ENCODE measurements at places on chromosomes 1 and 21.

DNA sequence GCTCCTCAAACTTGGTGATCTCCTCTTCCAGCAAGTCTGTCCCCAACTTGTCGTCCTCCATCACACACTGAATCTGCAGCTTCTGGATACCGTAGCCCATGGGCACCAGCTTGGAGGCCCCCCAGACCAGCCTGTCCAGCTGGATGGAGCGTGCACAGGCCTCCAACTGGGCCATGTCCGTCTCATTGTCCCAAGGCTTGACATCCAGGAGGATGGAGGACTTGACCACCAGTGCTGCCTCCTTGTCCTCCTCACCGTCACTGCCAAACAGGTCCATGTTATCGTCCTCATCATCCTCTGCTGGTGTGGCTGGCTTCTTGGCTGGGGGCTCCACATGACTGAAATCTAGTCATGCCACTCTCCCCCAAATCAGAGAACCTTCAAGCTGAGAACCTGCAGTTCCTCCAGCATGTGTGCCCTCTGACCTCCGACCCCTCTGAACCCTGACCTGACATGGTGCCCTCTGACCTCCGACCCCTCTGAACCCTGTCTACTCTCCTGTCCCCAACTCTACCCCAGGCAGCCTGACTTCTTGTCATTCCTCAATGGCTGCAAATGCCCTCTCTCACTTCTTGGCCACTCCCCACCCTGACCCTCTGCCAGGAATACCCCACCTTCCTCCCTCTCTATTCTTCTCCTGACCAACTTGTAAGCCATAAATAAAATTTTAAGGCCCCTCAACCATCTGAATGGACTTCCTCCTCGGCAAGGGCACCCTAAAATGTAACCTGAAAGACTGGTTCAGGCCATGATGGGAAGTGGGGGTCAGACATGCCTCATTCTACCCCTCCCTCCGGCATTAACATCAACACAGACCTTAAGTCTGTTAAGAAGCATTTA lies 275.7 kb upstream of the C1orf174 start:
- DNase-seq, result no peak

DNA sequence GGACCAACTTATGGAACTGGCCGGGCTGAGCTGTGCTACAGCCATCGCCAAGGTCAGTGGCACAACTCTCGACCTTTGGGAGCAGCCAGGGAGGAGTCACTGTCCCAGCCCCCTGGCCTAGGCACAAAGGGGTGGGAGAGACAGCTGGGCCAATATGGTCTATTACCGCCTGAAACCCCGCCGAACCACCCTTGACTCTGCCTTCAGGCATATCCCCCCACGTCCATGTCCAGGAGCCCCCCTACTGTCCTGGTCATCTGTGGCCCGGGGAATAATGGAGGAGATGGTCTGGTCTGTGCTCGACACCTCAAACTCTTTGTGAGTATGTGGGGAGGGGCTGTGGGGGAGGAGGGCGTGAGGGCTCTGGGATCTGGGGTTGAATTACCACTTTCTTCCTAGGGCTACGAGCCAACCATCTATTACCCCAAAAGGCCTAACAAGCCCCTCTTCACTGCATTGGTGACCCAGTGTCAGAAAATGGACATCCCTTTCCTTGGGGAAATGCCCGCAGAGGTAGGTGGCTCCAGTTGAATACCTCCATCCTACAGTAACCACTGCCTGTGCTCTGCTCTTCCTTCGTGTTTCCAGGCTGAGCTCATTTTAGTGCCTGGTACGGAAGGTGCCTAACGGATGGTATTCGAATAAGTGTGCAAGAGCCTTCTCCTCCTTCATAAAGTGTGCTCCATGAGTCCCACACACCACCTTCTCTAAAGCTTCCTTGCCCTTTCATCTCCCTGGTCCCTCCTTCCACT lies 758 bp downstream of the NAXE start:
- no peak for DNase-seq

DNA sequence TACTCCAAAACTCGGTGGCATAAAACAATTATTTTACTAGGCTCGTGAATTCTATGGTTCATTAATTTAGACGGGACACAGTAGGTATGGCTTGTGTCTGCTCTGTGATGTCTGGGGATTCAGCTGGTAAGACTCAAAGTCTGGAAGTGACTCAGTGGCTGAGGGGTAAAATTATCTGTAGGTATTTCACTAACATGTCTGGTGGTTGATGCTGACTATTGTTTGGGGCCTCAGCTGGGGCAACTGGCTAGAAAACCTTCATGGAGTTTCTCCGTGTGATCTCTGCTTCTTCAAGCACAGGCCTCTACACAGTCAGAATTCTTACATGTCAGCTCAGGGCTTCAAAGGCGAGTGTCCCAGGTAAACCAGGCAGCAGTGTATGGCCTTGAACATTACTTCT lies 41.2 kb upstream of the KLF17 start:
- DNase-seq, result no peak

DNA sequence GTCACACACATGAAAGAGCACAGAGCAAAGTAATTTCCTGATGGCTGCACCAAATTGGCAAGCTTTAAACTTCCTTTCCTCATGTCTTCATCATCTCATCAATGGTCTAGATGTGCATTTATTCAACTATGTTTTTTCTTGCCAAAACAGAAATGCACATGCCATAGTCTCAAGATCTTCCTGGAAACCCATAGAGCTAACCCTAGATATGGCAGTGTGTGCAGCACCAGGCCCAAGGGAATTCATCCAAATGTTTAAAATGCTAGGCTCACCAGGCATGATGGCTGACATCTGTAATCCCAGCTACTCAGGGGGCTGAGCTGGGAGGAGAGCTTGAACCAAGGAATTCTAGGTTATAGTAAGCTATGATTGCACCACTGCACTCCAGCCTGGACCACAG lies 31.2 kb upstream of the PALMD start:
- DNase-seq, result no peak

DNA sequence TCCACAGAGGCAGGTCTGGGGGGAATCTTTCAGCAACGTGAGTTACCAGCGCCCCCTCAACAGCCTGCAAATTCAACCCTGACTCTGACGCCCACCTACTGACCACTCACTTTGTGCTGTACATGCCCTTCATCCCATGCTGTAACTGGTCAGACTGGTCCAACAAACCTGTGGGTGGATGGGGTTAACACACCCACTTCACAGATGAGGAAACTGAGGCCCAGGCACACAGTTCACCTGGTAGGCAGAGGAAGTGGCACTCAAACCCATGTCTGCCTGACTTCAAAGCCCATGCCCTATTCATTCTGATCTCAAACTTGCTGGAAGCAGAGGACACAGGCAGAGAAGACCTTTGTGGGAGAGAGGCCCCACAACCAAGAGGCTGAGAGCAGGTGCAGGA lies 172.9 kb downstream of the TRABD2B start:
- no peak for DNase-seq

DNA sequence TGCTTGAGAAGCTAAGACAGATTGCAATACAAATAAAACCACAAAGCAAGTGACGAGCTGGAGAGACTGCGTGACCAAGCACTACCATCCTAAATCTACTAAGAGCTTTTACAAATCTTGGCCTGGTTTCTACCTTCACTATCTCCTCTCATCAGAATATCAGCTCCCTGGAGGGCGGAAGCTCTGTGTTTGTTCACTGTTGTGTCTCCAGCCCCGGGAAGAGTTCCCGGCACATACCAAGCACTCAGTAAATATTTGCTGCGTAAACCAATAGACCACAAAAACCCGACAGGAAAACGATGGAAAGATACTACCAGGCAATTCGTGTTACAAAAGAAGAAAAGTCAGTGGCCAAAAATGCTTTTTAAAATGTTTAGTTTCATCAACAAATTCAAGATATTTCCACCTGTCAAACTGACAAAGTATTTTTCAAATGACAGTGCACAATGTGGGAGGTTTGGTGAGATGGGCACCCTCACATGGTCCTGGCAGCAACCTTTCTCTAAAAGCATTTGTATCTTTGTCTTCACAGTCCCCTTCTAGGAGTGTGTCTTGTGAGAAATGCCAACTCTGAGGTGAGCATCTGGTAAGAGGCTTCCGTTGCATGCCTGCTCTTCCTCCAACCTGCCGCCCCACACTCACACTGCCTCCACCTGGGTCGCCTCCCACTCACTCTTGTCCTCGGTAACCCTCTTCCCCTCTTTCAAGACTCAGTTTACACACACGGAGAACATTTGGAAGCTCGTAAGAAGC lies 34.7 kb downstream of the SLC1A7 start:
- no peak for DNase-seq

DNA sequence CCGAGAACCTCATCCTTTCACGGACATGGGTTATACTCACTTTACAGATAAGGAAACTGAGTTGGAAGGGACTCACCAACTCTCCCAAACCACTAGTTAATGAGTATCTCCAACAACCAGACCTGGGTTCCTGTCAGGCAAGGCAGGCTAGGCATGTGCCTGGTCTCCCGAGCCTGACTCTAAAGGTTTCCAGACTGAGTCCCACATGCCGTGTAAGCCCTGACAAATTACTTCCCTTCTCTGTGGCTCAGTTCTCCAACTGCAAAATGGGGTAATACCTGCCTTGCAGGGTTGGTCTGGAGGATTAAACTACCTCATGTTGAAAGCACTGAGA lies 34.3 kb downstream of the SSBP3 start:
- DNase-seq, result no peak

GRCh38 chr1:87046951-87047350 lies 132.5 kb downstream of the HS2ST1 start:
- no peak for DNase-seq

DNA sequence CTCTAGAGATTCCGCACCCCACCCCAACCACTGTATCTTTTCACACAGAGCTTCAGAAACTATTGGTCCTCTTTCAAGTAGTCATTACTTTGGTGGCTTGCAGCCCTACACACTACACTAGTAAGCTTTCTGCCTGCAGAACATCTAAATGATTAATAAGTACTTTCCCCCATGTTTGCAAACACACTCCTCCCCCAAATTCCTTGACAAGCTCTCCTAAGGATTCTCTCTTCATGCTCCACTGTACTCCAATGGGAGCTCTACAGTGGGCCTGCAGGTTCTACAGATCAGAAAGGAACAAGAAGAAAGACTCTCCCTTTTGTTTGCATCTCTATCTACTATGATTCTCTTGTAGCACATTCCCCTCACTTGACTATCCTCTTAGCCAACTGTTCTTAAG lies 16.3 kb upstream of the NUF2 start:
- DNase-seq, result no peak

DNA sequence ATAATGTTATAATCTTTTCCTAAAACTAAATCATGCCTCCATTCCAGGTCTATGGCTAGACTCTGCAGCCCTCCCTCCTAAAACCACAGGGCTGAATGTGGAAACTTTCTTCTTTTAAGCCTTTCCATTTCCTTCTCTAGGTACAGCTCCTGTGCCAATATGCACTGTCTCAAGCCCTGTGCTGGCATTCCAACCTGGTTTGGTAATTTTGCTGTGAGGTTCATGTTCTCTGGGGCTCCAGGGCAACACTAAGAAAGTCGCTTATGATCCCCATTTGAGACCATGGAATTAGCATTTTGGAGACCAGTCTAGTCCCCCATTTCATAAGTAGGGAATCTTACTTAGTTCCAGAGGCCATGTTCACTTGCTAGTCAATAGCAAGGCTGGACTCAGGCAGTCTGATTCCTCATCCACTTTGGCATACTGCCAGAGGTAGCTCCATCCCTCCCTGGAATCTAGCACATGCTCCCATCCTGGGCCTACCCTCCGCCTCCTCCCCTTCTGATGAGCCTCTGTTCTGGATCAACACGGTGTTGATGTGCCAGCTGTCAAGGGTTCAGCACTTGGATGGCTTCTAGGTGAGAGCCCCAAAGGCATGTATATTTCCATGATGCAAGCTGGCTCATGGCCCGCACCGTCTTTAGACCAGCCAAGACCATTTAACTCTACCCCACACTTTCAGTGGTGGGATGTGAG lies 36.5 kb downstream of the ZMYND12 start:
- DNase-seq, result no peak

GRCh38 chr1:84975035-84975434 lies 21.9 kb downstream of the MCOLN2 start:
- DNase-seq, result no peak

DNA sequence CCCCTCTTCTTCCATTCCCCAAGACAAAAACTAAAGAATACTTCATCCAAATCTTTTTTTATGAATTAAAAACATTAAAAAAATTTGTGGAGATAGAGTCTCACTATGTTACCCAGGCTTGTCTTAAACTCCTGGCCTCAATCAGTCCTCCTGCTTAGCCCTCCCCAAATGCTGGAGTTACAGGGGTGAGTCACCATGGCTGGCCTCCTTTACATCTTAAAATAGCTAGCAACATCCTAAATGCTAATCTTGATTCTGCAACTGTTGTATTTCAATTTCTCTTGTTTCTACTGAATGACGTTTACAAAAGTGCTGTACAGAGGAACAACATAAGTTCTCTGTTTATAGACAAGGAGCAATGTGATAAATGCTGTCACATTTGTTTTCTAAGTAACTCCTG lies 483.5 kb downstream of the ADGRL2 start:
- DNase-seq, result no peak

- DNase-seq, result no peak
Observed at GRCh38 chr1:145871994-145872924, 13.4 kb upstream of the PIAS3 start.

DNA sequence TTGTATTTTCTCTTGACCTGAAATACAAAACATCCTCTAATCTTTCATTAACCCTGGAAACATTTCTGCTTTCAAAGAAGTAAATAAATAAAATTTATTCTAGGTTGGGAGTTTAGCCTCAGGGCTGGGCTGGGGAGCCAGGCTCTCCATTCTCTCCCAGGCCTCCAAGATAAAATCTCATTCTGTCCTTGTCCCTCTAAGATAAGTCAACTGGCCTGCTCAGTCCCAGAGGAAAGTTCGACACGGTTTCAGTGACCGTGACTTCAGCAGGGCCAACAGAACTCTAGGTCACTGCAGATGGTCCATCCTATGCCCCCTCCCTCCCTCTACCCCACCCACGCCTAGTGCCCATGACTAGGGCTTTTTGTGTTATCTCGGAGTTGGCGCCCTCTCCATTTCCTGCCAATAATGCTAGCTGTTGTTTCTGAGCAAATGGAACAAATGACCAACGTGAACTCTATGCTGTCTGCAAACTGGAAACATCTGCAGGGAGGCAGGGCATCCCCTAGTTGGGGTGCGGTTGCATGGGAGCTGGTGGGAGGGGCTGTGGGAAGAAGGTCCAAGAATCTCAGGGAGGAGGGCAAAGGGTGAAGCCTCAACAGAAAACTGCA lies 10.1 kb upstream of the ADORA3 start:
- no peak for DNase-seq

DNA sequence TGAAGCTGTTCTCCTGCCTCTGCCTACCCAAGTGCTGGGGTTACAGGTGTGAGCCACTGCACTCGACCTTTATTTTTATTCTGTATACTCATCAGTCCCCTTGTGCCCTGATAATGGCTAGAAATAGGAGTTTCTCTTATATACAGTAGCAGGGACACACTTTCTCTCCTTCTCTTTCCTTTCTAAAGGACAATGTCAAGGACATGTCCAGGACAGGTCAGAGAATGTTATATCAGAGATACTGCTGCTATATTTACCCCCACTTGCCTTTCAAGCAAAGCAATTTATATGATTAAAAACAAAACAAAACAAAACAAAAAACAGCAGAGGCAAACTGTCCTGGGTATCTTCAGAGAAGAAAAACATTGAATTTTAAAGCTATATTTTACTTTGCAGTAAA lies 43.2 kb upstream of the LRIG2 start:
- DNase-seq, result no peak

Measured in NCI-H2081 treated with DMSO at 0.1 percent for 48 hours (cell line).